ENCODE measurements at places on chromosomes 6 and 20.

GRCh38 chr20:5881703-5882102 lies 68.6 kb downstream of the TRMT6 start:
- DNase-seq: no peak

GRCh38 chr6:134902936-134903335 lies 47.0 kb downstream of the ALDH8A1 start:
- no peak for DNase-seq

DNA sequence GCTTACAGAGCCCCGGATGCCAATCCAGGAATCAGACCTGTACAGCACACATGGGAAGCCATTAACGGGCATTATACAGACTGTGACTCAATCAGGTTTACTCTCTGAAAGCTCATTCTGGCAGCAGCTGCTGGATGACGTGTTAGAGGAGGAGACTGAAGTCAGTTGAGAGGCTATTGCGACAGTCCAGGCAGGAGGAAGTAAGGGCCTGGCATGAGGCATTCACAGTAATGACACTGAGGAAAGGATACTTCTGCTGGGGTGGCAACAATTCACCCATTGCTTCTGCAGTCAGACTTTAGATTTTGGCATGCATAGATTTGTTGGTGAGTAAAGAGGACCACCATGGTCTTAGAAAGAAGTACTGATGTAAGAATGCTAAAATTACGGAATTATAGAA lies 151.0 kb upstream of the HEY2 start:
- peak; percentile 76 for DNase-seq

GRCh38 chr6:80223743-80224212 lies 117.3 kb downstream of the BCKDHB start:
- DNase-seq: no peak

DNA sequence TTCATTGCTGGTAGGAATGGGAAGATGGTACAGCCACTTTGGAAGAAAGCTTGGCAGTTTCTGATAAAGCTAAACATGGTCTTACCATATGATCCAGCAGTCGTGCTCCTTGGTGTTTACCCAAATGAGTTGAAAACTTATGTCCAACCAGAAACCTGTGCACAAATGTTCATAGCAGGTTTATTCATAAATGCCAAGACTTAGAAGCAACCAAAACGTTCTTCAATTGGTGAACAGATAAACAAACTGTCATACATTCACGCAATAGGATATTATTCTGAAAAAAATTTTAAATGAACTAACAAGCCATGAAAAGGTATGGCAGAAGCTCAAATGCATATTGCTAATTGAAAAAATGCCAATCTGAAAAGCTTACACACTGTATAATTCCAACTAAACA lies 117.1 kb downstream of the LINC00237 start:
- no peak for DNase-seq

GRCh38 chr6:135126034-135126433 lies 55.1 kb upstream of the MYB start:
- no peak for DNase-seq

GRCh38 chr6:41696788-41697187 lies 38.6 kb downstream of the TFEB start:
- no peak for DNase-seq

DNA sequence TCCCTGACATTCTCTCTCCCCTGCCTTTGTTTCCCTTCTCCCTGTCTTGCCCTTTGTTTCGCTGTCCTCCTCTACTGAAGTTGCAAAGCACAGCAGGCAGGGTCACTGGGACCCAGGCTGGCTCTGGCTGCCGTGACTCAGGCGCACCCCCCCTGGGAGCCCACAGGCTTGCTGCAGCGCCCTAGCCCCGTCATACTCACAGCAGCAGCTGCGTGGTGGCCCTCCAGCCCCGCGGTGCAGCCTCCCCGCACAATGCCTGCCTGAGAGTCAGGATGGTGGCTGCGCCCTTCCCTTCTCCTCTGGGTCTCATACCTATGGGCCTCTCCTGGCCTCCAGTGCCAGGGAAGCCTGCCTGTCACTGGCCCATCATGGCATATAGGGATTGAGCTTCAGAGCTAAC lies 41.7 kb downstream of the TXNDC5 start:
- DNase-seq: no peak

GRCh38 chr6:134534708-134535149 lies 216.8 kb upstream of the SGK1 start:
- DNase-seq: peak; percentile 66

GRCh38 chr6:112929641-112930040 lies 582.5 kb downstream of the RFPL4B start:
- DNase-seq: no peak

DNA sequence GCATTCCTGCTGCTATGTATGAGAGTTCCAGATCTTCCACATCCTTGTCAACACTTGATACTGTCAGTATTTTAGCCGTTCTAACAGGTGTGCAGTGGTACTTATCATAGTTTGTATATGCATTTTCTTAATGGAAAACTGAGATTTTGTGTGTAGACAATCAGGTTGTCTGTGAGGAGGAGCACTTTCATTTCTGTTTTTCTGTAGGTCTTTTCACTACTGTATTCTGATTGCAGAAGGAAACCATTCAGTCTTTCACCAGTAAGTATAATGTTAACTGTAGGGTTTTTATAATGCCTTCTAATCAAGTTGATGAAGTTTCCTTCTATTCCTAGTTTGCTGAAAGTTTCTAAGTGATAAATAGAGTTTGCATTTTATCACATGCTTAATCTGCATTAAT lies 107.5 kb downstream of the C6orf58 start:
- no peak for DNase-seq

DNA sequence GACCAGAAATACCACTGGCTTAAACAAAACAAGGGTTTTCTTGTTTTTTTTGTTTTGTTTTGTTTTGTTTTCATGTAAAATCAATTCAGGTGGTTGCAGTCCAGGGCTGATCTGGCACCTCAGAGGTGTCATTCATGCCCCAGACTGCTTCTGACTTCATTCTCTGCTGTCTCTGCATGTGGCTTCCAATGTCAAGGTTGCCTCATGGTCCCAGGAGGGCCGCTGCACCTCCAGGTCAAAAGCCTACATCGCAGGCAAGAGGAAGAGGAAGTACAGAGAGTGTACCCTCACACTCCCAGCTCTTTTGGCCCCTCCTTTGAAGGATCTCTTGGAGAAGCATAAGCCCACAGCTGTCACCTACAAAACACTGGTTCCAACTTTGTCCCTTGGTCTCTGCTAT lies 1.4 kb upstream of the BTN3A1 start:
- DNase-seq: no peak

GRCh38 chr6:17820055-17820454 lies 113.3 kb upstream of the NUP153 start:
- DNase-seq: peak; percentile 15

DNA sequence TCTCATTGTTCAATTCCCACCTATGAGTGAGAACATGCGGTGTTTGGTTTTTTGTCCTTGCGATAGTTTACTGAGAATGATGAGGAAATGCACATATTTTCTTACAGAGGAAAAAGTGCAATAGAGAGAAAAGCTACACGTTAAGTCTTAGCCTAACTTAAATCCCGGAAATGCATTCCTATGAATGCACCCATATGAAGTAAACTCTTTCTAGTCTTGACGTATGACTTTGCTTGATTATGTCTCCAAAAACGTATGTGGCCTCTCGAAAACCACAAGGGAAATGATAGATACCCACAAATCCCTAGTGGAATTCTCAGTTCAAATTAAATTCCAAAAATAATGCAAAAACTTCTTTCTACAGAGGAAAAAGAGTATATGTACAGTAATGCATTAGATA lies 90.7 kb upstream of the SASH1 start:
- DNase-seq: peak; percentile 48

DNA sequence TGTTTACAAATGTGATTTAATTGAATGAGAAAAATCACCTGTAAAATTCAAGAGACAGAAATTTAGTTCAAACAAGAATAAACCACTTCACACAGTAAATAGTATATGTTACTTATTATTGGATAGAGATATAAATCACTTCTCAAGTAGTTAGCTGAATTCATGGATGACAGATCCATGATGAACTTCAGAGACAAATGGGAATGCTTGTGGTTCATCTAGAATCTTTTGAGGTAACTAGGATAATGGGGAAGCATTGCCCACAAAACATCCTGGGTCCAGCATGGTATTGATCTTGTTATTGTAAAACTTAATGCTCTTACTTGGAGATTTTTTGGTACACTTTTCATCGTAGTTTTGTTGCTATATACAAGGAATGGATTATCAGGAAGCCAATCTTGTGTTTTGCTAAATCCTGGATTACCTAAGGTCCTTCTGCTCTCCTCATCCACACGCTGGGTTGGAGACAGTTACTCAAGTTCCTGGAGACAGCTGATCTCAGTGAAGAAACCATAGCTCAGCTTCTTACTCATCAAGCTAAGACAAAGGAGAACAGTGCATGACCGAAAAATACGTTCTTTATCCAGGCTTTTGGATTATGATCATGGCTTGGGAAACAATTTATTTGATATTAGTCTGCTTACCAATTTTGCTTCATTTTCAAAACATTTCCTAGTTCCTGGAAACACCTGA lies 142.5 kb upstream of the PREP start:
- no peak for DNase-seq

GRCh38 chr20:46151936-46152335 lies 33.8 kb downstream of the CD40 start:
- DNase-seq: no peak

DNA sequence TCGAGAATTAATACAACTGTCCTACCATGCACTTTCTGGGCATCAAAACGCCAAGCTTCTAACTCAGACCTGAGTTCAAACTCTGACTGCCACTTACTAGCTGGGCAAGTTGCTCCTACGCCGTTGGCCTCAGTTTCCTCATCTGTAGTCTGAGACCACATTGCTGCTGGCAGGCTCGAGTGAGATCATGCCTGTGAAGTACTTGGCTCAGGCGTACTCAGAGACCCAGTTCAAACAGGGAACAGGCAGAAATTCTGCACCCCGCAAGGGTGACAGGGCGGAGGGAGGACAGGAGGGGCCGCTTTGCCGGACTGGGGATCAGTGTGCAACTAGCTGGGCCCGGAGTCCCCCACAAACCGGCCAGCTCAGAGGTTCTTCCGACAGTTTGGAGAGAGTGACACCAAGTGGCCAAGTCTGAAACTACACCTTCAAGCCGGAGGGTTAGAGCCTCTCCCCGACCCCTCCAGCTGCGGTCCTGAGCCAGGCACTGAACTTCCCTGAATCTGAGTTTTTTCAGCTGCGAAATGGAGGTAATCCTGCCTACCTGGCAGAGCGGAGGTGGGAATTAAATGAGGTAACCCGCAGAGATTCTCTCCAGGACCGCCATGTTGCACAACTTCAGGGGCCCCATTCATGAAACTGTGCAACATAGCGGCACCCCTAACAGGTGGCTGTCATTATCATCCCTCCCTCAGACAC lies 46.0 kb upstream of the PTPN1 start:
- peak; percentile 49 for DNase-seq

GRCh38 chr6:14241255-14242070 lies 123.9 kb downstream of the CD83 start:
- DNase-seq: no peak

DNA sequence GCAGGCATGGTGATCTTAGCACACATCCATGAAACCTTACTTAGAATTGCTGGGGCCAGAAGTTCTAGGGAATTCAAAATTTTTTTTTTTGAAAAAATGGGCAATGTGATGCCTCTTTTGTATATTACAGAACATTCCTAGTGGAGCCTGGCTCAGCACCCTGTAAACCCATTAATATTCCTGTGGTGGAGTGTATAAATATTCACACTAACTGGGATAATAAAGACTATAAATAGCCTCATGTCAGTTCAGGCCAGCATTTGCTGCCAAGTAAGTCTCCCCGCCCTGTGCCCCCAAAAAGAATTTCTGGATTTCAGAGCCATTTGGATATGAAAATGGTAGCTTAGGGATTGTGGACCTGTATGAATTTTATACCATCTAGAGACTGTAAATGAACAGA lies 14.8 kb downstream of the BANF2 start:
- no peak for DNase-seq

DNA sequence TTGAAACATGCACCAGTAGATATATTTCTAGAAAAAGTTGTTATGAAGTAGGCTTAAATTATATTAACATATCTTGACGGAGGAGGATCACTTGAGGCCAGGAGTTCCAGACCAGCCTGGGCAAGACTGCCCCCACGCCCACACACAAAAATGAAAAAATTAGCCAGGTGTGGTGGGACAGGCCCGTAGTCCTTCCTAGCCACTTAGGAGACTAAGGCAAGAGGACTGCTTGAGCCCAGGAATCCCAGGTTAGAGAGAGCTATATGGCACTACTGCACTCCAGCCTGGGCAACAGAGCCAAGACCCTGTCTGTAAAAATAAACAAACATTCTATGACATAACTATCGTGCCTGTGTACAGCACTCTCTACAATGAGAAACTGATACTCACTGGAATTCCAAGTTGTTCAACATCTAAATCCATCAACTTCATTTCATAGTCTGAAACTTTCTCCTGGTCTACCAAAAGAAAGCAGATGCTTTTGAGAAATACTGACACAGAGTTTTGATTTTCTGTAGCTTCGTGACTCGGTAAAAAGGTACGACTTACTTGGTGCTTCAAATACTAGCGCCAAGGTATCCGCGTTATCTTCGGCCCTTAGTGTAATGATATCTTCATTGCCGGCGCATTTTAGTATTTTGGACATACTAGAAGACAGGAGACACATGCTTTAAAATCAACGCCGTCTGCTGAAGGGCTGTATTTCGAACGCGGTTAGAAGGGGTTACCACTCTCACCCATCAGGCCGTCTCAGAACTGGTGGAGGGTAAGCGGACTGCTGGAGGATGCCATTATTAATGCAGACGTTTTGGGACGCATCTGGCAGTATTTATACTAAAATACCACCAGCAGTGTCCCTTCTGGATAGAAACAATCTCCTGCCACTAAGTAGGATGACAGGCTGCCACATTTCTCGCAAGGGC lies 1.3 kb downstream of the PCNA start:
- DNase-seq: no peak

DNA sequence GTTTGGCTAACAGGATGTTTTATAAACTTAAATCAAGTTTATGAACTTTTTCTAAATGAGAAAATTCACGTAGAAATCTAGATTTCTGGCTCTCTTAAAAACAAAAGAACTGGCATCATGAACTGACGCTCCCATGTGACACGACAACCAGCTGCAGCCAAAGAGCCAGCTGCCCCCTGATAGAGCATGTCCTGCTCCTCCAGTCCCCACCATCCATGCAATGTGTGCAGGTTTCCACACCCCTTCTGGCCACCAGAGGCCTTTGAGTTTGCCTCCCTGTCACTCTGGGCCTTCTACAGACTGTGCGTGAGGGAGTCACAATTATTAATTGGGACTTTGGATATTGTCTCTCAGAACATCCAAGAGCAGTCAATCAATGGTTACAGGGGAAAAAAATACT lies 1.6 kb upstream of the GPLD1 start:
- no peak for DNase-seq

DNA sequence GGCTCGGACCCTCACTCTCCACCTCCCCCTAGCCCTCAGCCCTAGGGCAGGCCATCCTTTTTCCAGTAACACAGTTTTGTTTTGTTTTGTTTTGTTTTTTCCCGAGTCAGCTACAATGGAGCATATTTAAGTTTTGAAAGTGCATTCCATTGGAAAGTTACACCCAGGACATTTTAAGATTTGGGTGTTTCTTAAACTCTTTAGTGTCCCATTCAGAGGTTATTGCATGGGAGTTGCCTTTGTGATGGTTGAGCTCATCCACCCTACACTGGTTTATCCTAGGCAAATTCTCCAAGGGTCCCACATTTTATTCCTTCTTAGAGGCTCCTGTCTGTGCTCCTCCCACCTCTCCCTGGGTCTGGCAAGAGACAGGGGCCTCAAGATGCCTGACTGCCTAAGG lies 58.9 kb downstream of the THBS2 start:
- no peak for DNase-seq

- DNase-seq: peak; percentile 45
Observed at GRCh38 chr6:16409531-16410441, 171.4 kb downstream of the GMPR start.

- DNase-seq: no peak
Observed at GRCh38 chr20:36074983-36075382, 79.6 kb upstream of the EPB41L1 start.

- no peak for DNase-seq
Observed at GRCh38 chr6:132596201-132596600, 6.7 kb upstream of the TAAR5 start.

Data from IMR-90 (cell line).